ENCODE measurements at places on chromosomes 6 and 20.

GRCh38 chr6:138378463-138378862 is 758 bp downstream of the SMIM28 start:
- no peak for DNase-seq

DNA sequence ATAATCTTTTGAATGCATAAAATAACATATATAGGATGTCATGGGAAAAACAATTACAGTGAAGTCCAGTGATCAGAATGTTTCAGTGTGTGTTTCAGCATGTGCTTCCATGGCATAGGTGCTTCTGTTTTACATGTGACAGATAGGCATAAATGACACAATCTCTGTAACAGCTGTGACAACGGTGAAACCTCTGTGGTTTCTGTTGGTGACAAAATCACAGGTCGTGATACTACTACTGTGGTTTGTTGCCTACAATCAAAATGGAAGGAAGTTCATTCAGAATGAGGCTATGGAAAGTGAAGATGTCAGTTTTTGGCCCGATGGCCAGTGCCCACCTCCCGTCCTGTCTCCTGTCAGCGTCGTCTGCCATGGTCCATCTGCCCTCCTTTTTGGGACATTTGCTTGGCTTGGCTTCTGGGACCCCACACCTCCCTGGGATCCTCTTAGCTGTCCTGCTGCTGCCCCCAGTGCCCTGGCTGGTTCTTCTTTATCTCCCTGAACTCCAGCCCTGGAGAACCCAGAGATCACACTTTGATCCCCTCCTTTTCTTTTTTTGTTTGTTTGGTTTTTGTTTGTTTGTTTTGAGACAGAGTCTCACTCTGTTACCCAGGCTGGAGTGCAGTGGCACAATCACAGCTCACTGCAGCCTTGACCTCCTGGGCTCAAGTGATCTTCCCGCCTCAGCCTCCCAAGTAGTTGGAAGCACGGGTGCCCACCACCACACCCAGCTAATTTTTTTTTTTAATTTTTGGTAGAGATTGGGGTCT is 79.3 kb upstream of the NAA20 start:
- peak; percentile 12 for DNase-seq

DNA sequence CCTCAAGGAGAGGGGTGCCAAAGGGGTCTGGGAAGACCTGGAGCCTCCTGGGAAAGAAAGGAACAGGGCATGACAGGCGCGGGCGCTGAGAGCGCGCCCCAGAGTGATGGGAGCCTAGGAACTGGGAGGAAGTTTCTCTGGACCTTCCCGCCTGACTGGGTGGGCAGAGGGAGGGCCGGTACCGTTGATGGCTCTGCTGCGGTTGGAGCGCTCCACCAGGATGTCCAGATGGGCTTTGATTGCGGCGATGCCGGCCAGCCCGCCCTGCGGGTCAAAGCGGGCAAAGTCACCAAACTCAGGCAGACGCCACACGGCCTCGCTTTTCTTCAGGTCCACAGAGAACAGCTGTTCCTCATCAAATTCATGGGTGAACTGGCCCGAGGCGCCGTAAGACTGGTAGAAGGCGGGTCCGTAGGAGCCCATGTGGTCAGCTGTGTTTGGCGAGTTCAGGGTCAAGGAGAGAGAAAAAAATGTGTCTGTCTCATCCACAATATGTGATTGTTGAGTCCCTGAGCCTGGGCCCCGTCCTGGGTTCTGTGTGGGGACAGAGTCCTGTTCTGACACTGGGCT is 1.5 kb downstream of the HLA-DOA start:
- no peak for DNase-seq

DNA sequence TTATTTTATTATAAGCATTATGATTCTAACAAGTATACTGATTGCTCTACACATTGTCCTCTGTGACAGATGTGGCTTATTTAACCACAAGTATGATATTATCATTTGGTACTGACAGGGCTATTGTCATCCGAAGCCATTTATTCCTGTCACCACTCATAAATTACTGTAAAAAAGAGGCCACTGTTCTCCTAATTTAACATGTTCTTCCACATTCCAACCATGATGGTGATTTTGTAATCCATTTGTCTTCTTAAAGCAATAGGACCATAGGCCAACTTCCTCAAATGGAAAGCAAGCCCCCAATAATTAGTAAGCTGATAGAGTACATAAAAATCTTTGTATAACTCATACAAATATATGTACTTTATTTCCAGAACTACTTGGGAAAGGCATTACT is 50.6 kb downstream of the FUT9 start:
- no peak for DNase-seq

DNA sequence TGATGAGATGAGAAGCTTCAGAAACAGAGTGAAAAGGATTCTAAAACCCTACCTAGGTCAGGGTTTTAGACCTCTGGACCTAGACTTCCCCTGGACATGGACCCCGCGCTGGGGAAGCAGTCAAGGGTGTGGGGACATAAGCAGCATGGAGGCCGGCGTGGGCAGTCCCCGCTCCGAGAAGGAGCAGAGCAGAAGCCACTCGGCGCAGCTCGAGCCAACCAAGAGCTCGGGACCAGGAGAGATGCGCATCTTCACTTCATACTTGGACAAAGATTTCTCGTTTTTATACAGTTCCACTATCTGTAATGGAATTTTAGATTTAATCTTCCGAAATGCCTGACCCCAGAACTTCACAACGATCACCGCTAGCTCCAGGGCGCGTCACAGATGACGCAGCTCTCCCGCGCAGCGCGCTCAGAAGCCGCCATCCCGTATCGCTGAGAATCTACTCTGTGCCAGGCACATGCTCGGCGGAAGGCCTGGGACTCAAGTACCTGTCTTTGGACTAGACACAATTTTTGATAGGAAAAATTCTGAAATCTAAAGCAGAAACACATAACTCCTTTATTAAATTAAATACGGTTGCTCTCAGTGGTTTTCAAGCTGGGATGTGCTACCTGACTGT is 60.3 kb downstream of the WDR27 start:
- no peak for DNase-seq

- no peak for DNase-seq
These were observed 725.0 kb upstream of the HS3ST5 start for GRCh38 chr6:115067690-115068447.

- no peak for DNase-seq
These were observed 33.5 kb downstream of the CFAP61 start for GRCh38 chr20:20085812-20086211.

DNA sequence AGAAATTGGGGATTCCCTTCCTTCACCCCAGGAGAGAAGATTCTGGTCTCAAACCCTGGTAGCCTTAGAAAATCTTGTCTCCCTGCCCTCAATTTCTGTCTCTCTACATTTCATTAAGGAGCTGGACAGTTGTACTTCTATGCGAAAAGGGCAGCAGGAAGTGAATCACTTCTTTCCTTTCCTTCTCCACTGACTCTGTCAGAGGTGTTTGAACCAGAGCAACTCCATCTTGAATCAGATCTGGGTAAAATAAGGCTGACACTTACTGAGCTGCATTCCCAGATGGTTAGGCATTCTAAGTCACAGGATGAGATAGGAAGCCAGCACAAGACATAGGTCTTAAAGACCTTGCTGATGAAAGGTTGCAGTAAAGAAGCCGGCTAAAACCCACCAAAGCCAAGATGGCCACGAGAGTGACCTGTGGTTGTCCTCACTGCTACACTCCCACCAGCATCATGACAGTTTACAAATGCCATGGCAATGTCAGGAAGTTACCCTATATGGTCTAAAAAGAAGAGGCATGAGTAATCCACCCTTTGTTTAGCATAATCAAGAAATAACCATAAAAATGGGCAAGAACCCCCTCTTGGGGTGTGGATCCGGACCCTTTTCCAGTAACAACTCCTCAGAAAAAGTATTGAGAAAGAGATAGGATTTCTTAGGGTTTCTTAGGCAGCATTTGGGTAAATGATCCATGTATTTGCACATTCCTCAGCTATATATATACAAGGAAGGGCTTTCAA is 95.8 kb upstream of the PLCB4 start:
- no peak for DNase-seq

DNA sequence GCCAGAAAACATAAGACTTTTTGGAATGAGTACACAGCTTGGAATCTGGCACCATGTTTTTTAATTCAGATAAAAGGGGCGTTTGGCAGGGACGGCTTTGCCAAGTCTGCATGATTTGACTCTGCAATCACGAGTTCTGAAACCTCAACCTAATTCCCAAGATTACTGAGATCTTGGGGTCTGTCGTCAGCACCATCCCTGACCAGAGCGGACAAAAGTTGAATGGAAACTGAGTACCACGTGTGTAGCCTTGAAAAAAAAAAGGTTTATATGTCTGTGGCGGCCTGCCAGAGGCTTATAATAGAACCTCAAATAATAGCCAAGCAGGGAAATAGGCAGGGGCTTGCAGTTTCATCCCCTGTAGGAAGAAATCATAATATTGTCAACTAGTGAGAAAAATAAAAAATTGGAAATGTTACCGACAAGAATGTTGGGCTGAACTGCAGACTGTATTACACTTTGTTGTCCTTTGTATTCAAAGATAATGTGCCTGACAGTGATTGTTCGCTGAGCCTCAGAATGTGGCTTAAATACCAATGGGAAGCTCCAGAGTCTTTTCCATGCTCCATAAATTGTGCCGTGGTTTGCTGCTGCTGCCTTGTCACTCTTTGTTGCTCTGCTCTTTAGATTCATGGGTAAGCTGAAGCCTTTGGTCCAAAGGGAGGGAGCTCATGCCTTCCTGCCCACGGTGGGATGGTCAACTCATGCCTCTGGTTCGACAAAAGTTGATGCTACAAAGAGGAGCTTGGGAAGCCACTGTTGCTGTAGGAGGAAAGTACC is 118.8 kb upstream of the ARID1B start:
- DNase-seq: no peak

- DNase-seq: no peak
These were observed 2.2 kb downstream of the QKI start for GRCh38 chr6:163416557-163417253.

GRCh38 chr6:169775321-169775720 is 23.9 kb downstream of the ERMARD start:
- DNase-seq: no peak

- peak; percentile 23 for DNase-seq
These were observed 852 bp downstream of the GMNN start for GRCh38 chr6:24775520-24776058.

- DNase-seq: no peak
These were observed 384.6 kb upstream of the FLRT3 start for GRCh38 chr20:14721926-14722452.

- no peak for DNase-seq
These were observed 171.6 kb upstream of the FBXL4 start for GRCh38 chr6:99119109-99120031.

GRCh38 chr6:21679761-21680265 is 86.3 kb downstream of the SOX4 start:
- no peak for DNase-seq

DNA sequence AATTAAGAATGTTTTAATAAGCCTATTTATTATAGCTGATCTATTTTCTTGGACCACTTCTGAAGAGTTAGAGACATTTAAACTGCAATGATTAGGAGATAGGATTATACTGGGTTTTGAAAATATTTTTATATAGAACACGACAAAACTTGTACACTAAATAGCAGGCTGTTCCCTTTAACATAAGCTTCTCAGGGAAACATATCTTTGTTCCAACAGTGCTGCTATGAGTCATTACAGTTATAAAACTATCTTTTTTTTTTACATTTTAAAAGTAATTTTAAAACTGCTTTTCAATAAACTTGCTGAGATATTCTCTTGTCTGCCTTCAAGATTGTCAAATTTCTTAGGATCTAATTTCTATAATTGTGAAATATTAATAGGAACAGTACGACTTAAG is 389.1 kb downstream of the ARHGAP18 start:
- no peak for DNase-seq

GRCh38 chr6:140078561-140079125 is 704.2 kb upstream of the CITED2 start:
- no peak for DNase-seq

- no peak for DNase-seq
These were observed 807.4 kb upstream of the CITED2 start for GRCh38 chr6:140181876-140182275.

DNA sequence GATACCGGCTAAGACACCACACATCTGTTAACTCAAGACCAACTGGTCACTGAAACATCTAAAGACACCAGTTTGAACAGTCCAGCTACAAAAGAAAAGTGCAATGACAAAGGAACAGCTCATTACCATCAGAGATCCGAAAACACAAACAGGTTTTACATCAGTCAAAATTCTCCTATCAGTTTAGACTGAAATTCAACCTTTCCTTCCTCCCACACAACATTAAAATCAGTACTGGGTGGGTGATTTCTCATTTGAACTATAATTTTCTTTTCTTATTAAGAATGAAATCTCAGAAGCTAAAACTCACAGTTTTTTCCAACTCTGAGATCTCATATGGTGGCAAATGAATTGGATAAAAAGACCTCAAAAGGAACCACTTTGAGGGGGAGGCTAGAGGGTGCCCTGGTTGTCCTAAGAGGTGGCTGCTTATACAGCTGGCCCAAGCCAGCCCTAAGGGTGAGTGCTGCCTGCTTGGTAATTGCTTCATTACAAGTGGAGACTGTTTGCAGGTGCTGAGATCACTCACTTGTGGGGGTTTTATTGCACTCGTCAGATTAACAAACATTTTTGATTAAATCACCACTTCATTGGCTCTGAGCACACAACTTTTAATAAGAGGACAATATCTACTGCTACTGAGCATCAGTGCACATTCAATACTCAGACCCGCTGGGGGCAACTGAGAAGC is 4.3 kb downstream of the CCDC167 start:
- DNase-seq: peak; percentile 44

DNA sequence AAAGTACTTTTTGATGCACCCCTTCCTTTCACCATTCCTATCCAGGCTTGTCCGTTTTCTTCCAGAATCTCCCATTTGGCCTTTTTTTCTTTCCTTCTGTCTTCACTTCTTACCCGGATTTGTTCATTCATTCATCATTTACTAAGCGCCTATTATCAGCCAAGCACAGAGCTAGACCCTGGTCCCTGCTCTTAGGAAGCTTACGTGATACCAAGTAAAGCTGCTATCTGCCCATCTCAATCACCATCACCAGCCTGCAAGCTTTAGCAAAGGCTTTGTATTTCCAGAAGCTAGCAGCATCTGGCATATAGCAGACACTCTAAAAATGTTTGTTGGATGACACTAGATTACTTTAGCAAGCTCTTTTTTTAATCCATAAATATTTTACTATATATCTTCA is 4.8 kb downstream of the NDRG3 start:
- no peak for DNase-seq

- no peak for DNase-seq
These were observed 925.5 kb upstream of the SLC35B3 start for GRCh38 chr6:9360881-9361280.

GRCh38 chr6:67881706-67882065 is 753.4 kb upstream of the ADGRB3 start:
- no peak for DNase-seq

Data from activated T-cell treated with anti-CD3 and anti-CD28 coated beads for 48 hours (primary cell).